ENCODE measurements at places on chromosomes 5 and 9.

- DNase-seq: no peak
Measured at GRCh38 chr9:19208653-19209052, 21.8 kb upstream of the DENND4C start.

- no peak for DNase-seq
Measured at GRCh38 chr5:62732677-62733121, 154.1 kb downstream of the LRRC70 start.

DNA sequence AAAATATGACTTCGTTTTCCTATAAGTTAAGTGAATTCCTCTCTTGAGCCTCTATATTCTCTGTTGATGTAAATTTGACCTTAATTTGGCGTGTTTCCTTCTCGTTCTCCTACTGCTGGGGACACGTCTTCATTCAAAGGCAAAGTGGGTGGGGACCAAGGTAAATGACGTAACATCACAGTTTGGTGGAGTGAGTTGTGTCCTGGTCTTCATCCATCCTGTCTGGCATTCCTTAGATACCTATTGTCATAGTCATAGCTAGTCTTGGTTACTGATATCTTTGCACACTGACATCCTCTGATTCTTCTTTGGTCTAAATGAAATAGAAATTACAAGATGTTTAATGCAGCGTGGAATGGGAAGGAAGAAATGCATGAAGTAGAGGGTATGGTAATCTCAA is 108.5 kb downstream of the NNT start:
- no peak for DNase-seq

- DNase-seq: no peak
Measured at GRCh38 chr5:1079961-1080360, 31.9 kb downstream of the SLC12A7 start.

- DNase-seq: no peak
Measured at GRCh38 chr9:8614926-8615440, 815.4 kb upstream of the DMAC1 start.

GRCh38 chr5:16726538-16726946 is 109.7 kb upstream of the RETREG1 start:
- no peak for DNase-seq

DNA sequence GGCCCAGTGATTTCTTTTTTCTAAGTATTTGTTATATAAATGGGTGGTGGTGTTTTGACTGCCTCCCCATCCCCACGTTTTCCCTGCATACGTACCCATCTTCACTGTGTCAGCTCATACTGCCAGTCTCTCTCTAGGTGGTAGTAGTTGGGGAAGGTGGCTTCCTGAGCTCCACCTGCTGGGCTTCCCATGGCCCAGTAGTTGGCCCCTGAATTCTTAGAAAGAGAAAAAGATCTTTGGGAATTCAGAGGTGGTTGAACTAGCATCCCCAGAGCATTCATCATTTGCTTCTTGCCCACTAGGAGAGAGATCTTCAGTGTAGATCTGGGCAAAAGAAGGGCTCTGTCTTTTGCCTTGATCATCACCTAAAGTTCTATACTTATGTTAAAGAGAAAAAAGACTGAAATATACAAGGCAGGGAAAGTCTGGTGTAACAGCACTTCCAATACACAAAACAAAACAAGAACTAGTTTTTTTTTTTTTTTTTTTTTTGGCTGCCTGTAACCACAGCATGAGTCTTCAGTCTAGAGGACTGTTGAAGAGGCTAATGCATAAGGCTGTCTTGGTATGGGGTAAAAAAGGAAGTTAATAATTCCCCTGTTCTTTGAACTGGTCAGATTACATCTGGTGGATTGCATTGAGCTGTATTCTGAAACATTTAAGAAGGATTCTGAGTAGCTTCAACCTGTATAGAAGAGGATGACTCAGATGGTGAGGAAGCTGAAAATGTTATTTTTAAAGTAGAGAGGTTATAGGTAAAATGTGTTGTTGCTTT is 128.7 kb downstream of the ATG10 start:
- no peak for DNase-seq

- no peak for DNase-seq
Measured at GRCh38 chr5:107277485-107278125, 393.1 kb downstream of the EFNA5 start.

DNA sequence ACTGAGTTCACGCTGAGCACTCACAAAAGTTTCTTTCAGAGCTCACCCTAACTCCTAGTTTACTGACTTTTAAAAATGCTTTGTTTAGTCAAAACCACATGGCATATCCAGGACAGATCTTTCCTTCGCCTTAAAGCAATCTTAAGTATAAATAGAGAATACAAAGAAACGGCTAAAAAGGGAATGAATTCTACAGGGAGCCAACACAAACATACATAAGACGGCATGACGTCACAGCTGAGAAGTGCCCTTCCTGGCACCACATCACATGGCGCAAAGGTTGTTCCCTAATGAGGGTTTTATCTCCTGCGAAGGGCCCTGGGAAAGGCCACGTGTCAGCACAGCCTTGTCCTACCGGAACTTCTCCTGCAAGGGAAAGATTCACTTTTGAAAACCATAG is 141.3 kb downstream of the IRX1 start:
- no peak for DNase-seq

- no peak for DNase-seq
Measured at GRCh38 chr5:138760448-138761110, 7.4 kb downstream of the CTNNA1 start.

GRCh38 chr5:36060420-36060887 is 6.2 kb downstream of the UGT3A2 start:
- DNase-seq: no peak

GRCh38 chr5:134995850-134996402 is 28.2 kb downstream of the CATSPER3 start:
- DNase-seq: no peak

DNA sequence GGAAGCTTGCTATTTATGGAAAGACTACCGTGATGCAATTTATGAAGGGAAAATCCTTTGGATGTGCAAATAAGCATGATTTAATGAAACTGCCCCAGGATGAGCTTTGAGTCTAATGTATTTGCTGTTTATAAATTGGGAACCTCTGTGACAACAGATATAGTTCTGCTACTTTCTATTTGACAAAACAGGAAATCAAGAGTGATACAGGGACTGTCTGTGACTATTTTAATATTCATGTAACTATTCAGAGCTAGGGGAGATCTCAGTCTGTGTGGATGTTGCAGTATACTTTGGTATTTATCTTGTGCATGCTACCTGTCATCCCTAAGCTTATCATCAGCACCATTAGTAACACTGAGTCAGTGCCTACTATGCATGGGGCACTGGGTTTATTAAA is 132.1 kb downstream of the PDZD2 start:
- no peak for DNase-seq

- DNase-seq: no peak
Measured at GRCh38 chr9:82721593-82721992, 341.3 kb downstream of the RASEF start.

Data from liver (tissue), 10 donors.